ENCODE measurements at places on chromosomes 5 and 9.

DNA sequence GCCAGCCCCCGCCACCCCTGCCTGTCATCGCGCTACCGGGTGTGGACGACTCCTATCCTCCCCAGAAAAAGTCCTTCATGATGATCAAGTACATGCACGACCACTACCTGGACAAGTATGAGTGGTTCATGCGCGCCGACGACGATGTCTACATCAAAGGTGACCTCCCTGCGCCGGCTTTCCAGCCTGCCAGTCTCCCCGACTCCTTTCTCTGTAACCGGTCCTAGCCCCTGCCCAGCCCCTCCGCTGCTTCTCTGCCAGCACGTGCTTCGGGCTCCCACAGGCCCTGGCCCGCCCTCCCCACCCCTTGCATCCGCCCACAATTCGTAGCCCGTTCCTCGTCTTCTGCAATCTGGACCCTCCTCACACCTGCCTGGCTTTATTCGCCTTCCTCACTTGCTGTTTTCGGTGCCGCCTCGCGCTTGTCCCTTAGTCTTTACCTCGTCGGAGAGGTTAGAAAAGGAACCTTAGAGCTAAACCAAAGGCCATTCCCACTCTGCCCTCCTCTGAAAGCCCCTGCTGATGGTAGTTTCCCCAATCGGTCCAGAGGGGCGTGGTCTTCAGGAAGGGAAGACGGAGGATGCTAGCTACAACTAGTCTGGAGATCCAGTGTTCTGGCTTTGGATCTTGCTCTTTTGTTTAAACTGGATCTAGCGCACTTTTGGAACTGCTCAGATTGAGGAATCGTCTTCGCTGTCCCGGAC is 1.4 kb downstream of the CHSY3 start:
- no peak for DNase-seq

DNA sequence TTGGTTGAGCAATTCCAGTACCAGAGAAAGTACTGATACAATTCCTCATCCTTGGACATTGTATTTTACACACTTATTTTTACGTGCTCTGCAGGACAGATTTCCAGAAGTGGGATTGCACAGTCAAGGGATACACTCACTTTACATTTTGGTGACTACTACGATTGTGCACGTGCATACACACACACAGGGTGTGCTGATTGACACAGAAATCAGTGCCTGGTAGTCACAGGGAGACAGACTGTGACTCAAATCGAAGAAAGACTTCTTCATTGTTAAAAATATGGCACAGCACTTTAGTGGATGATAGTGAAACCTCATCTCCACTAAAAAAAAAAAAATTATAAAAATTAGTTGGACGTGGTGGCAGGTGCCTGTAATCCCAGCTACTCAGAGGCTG is 1.5 kb downstream of the GARIN3 start:
- no peak for DNase-seq

DNA sequence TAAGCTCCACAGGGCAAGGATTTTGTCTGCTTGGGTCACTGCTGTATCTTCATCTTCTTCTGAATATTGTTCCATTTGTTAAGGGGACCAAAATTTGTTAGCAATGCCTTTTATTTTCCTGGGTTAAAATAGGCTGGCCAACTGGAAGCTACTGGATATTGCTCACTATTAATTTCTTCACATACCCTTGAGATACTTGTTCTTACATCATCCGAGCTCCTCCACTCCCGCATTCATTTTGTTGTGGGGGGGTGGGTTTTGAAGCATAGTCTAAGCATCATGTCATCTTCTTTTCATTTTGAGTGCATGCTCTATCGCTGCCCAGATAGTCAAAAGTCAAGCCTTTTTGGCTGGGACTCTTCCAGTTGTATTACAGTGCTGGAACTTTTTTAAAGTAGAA is 42.5 kb upstream of the PIK3R1 start:
- no peak for DNase-seq

- no peak for DNase-seq
Observed at GRCh38 chr5:127650649-127651048, 1.8 kb downstream of the CTXN3 start.

GRCh38 chr5:123845356-123846100 is 333.6 kb downstream of the CSNK1G3 start:
- DNase-seq: no peak

DNA sequence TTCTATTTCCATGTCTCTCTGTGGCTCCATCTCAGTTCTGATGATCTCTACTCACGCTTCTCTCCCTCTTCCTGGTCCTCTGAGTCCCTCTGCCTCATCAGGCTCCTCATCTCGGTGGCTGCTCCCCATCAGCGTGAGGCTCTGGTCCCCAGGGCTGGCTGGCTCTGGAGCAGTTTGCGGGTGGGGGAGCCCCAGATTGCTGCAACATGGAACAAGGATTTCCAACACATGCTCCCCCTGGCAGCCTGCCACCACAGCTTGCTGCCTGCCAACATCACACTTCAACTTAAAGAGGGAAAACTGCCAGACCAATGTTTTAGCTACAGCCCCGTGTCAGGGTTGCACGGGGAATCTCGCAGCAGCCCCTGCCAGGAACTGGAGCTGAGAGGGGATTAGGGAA is 77.2 kb upstream of the NEK6 start:
- DNase-seq: no peak

GRCh38 chr5:58071566-58071965 is 388.3 kb downstream of the PLK2 start:
- no peak for DNase-seq

DNA sequence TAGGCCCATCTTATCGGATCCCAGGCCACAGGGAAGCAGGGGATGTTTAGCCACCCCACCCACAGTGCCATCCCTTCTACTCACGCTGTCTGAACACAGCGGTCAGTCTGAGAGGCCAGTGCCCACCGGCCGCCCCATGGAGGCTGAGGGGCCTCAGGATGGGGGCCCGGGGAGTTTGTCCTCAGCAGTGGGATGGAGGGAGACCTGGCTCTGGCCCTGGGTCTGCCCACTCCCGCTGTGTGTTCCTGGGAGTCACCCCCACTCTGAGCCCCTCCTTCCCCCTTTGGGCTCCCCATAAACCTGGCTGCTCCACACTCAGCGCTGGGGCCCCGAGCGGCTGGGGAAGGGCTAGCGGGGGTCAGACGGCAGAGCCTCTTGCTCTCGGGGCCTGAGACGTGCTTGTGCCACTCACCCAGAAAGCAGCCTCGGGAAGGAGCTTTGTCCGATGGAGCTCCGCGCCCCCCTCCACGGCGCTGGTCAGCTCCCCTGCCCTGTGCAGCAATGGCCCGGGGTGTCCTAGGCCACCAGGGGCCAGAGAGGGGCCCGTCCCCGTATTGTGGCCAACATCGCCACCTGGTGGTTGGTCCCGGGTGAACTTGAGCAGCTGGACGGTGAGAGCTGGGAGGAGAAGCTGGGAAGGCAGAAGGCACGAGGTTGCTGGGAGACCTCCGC is 10.9 kb upstream of the LAMC3 start:
- no peak for DNase-seq

GRCh38 chr9:85515021-85515420 is 226.7 kb downstream of the AGTPBP1 start:
- no peak for DNase-seq

- DNase-seq: no peak
Observed at GRCh38 chr9:124499216-124499615, 8.0 kb downstream of the NR5A1 start.

DNA sequence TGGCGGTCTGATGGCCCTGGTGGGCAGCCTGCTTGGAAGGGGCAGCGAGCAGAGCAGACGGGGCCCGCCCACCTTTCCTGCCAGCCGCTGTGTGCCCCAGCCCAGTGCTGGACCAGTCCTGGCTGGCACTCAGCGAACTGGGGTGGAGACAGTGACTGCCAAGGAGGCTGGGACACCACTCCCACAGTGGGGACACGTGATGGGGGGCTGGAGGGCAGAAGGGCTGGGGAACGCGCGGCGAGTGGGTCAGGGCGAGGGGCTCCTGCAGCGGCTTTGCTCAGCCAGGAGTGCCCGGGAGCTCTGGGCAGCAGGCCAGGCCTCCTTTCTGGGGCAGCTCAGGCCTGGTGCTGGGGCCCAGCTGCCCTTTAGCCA is 19.5 kb downstream of the NCS1 start:
- DNase-seq: no peak

GRCh38 chr5:105639068-105639467 is 2031.7 kb downstream of the EFNA5 start:
- DNase-seq: no peak

GRCh38 chr5:3740546-3741373 is 145.1 kb downstream of the IRX1 start:
- no peak for DNase-seq

GRCh38 chr9:114991861-114992260 is 61.5 kb upstream of the TNFSF8 start:
- DNase-seq: no peak

- DNase-seq: peak; percentile 68
Observed at GRCh38 chr5:181173027-181173419, 25.6 kb downstream of the OR2V2 start.

- DNase-seq: no peak
Observed at GRCh38 chr9:1353291-1353690, 303.1 kb downstream of the DMRT2 start.

- DNase-seq: no peak
Observed at GRCh38 chr5:32311404-32312196, 1.1 kb downstream of the MTMR12 start.

DNA sequence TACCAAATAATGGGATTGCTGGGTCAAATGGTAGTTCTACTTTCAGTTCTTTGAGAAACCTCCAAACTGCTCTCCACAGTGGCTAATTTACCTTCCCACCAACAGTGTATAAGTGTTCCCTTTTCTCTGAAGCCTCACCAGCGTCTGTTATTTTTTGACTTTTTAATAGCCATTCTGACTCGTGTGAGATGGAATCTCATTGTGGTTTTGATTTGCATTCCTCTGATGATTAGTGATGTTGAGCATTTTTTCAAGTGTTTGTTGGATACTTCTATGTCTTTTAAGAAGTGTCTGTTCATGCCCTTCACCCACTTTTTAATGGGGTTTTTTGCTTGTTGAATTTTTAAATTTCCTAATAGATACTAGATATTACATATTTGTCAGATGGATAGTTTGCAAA is 28.4 kb upstream of the SUSD1 start:
- DNase-seq: no peak

- DNase-seq: no peak
Observed at GRCh38 chr5:67033880-67034651, 162.5 kb downstream of the CD180 start.

DNA sequence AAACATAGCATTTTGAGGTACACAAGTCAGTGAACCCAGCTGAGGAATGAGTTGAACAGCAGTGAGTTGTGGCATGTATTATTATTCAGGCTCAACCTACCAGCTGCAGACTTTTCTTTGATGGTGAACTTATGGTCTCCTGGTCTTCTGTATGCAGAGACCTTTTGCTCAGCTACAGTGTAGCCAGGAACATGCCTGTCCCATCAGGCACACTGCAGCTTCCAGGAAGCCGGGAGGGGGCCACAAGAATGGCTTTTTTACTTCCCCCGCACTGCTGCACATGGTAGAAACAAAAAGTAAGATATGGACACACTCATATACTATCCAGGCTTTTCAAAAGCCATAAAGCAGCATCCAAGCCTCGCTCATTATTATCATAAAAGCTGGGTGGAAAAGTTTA is 65.3 kb upstream of the PLPP1 start:
- DNase-seq: no peak

GRCh38 chr9:107612136-107612535 is 122.6 kb upstream of the KLF4 start:
- DNase-seq: no peak

GRCh38 chr9:35533398-35533797 is 43.5 kb downstream of the RUSC2 start:
- no peak for DNase-seq

DNA sequence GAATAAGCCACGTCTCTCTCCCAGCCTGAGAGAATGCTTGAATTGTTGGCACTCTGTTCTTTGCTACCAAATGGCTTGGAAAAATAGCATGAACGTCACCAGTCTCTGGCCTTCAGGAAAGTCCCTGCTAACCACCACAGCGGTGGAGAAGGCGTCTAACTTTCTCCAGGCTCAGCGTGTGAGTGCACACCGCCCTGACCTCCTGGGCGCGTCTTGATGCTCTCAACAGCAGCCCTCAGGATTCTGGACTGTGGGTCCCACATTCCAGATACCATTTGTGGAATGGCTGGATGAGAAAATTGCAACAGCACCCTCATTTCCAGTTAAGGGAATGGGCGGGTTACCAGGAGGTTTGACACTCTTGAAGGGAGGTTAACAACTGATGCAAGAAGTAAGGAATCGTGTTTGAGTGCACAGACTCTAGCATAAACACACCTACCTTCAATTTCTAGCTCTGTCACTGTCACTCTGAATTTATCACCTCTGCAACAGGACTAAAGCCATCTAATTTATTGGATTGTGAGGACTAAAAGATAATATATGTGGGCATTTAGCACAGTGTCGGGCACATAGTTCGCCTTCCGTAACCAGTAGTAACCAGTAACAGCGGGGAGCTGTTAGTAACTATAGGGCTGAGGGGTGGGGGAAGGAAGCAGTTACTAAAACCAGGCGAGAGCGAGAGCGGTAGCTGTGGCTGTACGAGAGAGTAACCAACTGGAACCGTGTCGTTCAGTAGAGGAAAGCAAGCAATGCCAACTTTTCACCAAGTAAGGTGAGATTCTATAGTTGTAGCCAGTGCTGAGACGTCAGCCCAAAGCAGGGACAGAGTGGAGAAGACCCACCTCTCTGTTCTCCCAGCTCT is 807 bp upstream of the PLGRKT start:
- DNase-seq: no peak

- DNase-seq: no peak
Observed at GRCh38 chr9:96117398-96118080, 184.4 kb downstream of the HSD17B3 start.

GRCh38 chr9:72925891-72926290 is 27.0 kb downstream of the ALDH1A1 start:
- DNase-seq: no peak

- no peak for DNase-seq
Observed at GRCh38 chr5:119274767-119275130, 81.1 kb upstream of the TNFAIP8 start.

- DNase-seq: no peak
Observed at GRCh38 chr5:154213592-154213991, 23.1 kb downstream of the GALNT10 start.

- DNase-seq: no peak
Observed at GRCh38 chr9:80028501-80028900, 456.7 kb downstream of the TLE4 start.

- no peak for DNase-seq
Observed at GRCh38 chr5:176887252-176887849, 11.8 kb downstream of the HK3 start.

- no peak for DNase-seq
Observed at GRCh38 chr5:10559151-10559550, 4.7 kb upstream of the ANKRD33B start.

DNA sequence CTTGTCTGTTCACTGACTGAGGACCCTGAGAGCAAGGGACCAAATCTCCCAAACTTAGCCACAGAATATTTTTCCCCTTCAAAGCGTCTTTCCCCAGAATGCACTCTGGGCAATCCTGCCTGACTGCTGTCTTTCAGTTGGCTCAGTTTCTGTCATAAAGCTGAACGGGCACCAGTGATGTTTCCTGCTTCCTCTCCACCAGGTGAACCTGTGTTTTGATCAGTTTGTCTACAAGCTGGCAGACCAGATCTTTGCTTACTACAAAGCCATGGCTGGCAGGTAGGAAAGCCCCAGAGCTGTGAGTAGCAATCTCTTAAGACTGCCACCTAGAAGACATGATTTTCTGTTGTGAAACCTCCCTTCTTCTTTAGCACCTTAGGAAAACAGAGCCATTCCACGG is 61.8 kb downstream of the CYFIP2 start:
- DNase-seq: no peak
